Skin of body (tissue), 3 donors: ENCODE measurements at places on chromosomes 5 and 9. TPM values are rescaled to one million over a fixed set of nuclear protein-coding genes. Genes with fewer than 3 reads are reported as not detected.

The FAM240B gene
- not detected for total RNA-seq

The SYNPO gene
- total RNA-seq: 3.9 TPM

The STARD4 gene
- total RNA-seq: 18.1 TPM

The TNC gene
- 43.4 TPM for total RNA-seq

The GNA14 gene
- total RNA-seq: 1.6 TPM

The CDH6 gene
- total RNA-seq: 6.9 TPM

The TRIM7 gene
- 2.3 TPM for total RNA-seq

The NCBP1 gene
- total RNA-seq: 32.7 TPM

The FBP2 gene
- total RNA-seq: 5.5 TPM

The PCDHB6 gene
- total RNA-seq: 0.39 TPM

The STKLD1 gene
- 0.49 TPM for total RNA-seq

The INSYN2B gene
- total RNA-seq: 0.10 TPM

The SCAI gene
- 14.3 TPM for total RNA-seq

The HTR1A gene
- total RNA-seq: not detected

The NR5A1 gene
- not detected for total RNA-seq
